Urinary bladder (tissue), 4 donors: ENCODE measurements at places on chromosomes 13 and 19. TPM values are rescaled to one million over a fixed set of nuclear protein-coding genes. Genes with fewer than 3 reads are reported as not detected.

ATF5 gene
- total RNA-seq = 2.4 TPM

UBE2M gene
- total RNA-seq = 31.0 TPM

DNAJC15 gene
- 16.9 TPM for total RNA-seq

PSG7 gene
- not detected for total RNA-seq

CEACAM7 gene
- not detected for total RNA-seq

IGFL3 gene
- total RNA-seq = not detected

LILRA1 gene
- 0.26 TPM for total RNA-seq

GJB6 gene
- 5.9 TPM for total RNA-seq

CLEC17A gene
- 0.21 TPM for total RNA-seq

CYP4F12 gene
- total RNA-seq = 30.3 TPM

HSPB6 gene
- total RNA-seq = 25.4 TPM

PDX1 gene
- not detected for total RNA-seq
